ENCODE measurements at places on chromosomes 16 and 17.

GRCh38 chr17:8418471-8418870, 17.2 kb upstream of the NDEL1 start:
- no peak for DNase-seq

DNA sequence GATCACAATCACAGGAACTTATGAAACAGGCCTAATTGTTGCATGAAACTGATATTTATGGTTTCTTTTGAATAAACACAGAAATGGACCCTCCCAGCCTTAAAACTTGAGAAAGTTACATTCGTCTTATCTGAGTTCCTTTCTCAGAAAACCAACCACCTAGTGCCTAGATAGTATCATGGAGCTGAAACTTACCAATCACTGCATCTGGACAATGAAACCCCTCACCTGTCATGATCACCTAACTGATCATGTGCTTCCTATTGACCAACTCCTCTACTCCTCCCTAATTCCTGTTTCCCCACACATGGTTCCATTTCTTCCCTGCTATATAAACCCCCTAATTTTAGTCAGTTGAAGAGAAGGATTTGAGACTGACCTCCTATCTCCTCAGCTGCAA, 216.1 kb downstream of the SLC39A11 start:
- no peak for DNase-seq

- DNase-seq: no peak
Observed at GRCh38 chr17:62755141-62755851, 52.8 kb downstream of the MARCHF10 start.

DNA sequence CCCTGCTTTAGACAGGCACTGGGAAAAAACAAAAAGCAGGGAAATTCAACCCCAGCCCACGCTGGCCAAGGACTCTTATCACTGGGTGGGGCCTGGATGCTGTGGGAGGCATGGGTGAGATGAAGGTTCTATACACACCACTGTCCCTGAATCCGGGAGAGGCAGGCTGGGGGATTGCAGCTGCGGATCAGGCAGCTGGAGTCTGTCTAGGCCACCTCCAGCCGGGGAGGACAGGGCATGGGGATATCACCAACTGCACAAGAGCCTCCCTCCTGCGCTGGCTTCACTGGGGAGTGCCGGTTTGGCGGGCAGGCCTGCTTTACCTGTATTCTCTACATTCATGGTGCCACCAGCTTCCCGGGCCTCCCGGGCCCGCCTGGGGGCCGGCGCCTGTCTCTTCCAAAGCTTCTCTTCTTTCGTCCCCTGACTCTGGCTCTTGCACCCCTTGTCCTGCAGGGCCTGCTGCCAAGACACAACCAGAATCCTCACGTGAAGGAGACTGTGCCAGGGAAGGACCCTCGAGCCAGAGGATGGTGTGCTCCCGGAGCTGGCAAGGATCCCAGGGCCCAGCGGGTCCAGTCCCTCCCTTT, 13.9 kb downstream of the KIFC3 start:
- no peak for DNase-seq

DNA sequence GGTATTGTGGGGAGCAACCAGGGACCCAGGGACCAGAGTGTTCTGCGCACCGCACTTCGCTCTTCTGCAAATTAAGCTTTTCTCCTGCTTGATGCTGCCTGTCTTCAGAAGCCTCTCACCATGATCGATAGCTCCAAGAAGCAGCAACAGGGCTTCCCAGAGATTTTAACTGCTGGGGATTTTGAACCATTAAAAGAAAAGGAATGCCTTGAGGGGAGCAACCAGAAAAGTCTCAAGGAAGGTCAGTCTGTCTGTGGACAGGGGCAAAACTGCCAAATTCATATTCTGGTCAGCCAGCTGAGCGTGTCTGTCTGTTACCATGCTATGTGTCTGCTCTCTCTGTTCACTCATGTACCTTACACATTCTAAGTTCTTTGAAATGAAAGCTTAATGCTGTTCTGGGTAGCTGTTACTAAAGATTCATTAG, 115.7 kb downstream of the MRTFB start:
- DNase-seq: no peak

DNA sequence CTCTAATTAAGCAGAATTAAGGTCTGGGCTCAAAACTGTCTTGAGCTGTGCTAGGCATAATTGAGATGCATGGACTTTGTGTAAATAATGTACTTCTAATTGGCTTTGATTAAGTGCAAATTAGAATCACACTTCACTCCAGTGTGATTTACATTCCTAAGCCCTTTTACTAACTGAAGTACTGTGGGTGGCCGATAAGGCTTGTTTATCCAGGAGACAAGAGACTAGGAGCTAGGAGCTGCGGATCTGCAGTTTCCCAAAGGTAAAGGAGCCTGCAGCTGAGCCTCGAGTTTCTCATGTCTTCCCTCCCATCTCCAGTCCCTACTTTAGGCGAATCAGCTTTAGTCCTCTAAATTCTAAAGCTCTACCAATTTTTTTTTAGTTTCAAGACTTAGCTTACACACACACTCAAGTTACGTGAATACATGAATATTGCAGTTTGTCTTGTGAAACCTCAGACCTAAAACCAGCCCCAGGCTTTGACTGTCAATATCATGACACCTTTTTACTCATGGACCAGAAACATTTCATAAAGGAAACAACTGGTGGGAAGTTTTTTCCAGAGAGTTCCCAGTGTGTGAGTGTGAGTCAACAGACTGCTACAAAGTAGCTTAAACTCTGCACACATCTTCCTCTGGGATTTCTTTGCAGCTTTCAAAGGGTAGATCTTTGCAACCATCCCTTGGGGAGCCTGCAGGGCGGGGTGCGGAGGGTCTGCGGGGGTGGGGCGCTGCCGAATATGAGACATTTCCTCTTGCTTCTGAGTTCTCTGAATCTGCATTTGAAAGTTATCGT, 113.9 kb upstream of the TBX2 start:
- DNase-seq: no peak

- DNase-seq: no peak
Observed at GRCh38 chr16:9099131-9099625, 7.7 kb downstream of the HAPSTR1 start.

DNA sequence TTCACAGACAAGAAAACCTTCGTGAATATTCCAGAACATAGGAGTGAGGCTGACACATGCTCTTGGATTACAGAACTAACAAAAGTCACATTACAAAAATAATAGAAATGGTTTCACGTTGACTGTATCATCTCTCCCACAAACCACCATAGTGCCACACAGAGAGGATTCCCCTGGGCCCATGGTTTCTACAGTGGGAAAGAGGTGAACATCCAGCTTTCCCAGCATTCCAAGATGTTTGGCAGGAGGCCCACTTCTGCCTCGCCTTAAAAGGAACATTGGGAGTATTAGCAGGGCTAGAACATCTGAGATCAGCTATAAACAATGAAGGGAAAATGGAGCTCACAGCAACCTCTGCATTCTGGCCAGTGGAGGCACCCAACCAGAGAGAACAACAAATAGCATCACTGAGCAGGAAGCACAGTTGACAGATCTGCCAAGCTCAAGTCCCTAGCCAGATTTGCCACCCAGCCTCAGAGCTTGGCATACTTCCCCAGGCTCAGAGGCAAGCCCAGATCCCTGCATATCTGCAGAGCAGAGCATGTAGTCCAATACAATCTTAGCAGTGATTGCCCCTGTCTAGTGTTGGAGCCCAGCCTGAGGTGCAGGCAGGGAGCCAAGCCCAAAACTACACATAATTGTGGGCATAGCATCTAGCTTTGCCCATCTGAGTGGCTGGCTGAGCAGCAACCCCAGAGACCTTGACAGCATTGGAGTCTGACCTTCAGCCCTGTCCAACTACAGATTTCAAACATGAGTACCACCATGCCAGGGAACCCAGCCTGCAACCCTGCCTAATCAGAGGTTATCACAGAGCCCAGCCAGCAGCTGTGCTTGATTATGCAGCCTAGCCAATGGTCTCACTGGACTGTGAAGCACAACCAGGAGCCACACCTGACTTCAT, 260.4 kb downstream of the CEP112 start:
- no peak for DNase-seq

GRCh38 chr17:68600067-68600930, 868 bp downstream of the FAM20A start:
- peak; percentile 10 for DNase-seq

- DNase-seq: no peak
Observed at GRCh38 chr17:37405955-37406634, 541 bp downstream of the ACACA start.

DNA sequence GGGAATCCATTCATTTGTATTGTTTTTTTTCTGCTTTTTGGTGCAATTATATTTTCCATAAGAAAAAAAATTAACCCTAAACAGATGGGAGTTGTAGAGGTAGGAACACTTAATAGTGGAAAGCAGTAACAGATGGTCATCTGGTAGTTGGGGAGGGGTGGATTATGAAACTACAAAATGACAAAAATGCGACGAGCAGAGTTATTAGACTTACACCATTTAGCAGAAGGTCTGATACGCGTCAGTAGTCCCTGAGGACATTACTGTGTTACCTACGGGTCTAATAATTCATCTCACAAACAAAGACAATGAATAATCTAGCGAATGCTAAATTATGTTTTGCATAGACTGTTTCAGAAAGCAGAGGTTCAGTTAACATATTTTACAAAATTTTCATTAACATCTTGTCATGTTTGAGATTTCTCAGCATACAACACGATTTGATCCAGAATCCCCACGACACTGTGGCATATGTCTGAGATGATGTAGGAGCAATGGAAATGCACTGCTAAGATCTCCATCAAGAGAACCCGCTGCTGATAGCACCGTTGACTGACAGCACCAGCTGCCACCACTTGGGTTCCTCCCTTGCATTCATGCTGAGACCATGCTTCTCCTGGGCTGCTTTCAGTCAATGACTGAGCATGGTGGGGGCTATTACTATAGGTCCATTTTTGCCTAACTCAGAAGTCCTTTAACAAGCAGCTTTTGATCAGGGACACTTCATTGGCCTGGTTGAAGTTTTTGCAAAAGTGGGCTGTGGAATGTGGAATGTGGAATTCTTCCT, 182.2 kb upstream of the CPHXL start:
- no peak for DNase-seq
